Stimulated activated naive CD4-positive, alpha-beta T cell treated with Interleukin-2 at 50 U/mL for 16 hours (primary cell): ENCODE measurements at places on chromosomes 2 and 18.

DNA sequence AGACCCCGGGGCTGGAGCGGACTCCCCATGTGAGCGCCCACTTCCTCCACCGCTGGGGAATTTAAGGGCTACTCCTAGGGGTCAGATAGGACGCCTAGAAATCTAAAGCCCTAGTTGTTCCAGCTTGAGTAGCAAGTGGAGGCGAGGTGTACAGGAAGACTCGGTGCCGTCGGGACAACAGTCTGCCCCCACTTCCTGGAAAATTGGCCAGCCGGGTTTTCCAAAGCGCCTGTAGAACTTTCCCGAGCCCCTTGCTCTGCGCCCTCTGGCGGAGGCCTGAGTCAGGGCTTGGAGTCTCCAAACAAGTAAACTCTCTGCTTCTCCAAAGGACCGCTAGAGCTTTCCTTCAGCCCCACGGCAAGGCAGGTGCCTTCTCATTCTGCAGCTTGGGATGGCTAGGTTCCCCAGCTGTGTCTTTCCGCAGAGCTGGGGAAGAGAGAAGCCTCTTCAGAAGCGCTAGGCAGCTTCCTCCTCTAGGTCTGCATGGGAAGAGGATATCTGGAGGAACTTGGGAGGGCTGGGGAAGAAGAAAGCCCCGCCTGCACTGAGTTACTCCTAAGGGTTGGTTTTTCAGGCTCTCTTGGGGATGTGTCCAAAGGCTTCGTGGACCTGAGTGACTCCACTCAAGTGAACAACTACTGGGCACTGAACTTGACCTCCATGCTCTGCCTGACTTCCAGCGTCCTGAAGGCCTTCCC lies 681 bp downstream of the SPR start:
- peak; percentile 53 for DNase-seq

- DNase-seq, result no peak
Observed at GRCh38 chr2:39736640-39737039, 42.4 kb downstream of the THUMPD2 start.

DNA sequence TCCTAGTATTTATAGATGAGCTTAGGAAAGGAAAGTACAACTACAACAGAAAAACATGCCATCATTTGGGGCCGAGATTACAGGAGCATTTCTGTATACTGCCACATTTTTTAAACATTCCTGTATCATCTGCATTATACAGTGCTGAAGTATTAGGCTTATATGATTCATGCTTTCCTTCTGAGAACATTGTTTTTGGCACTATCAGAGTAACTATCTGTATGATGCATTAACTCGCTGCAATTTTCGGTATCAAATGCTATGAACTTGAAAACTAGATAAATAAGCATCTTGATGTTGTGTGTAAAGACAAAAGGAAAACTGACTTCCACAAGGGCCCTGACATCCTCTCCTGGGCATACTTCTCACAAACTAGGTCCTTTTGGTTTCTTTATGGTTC lies 102.0 kb downstream of the RIT2 start:
- no peak for DNase-seq

DNA sequence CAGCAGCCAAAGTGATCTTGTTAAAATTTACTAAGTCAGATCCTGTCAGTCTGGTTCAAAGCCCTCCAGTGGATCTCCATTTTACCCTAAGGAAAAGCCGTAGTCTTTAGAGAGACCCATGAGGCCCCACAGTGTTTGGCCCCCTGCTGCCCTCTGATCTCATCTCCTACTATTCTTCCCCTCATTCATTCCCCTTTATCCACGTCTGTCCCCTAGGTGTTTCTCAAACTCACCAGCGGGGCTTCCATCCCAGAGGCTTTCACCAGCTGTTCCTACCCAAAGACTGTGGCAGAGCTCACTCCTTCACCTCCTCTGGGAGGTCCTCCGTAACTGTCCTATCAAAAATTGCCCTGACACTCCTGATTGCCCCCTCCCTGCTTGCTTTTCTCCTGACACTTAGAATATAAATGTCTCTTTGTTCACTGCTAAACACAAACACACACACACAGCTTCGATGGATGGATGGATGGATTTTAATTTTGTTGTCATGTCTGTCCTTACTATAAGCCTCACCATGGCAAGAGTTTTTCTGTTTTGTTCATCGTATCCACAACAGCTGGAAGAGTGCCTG lies 26.1 kb downstream of the LIMS1 start:
- no peak for DNase-seq

- no peak for DNase-seq
Observed at GRCh38 chr2:143758629-143759330, 629.6 kb downstream of the ARHGAP15 start.

GRCh38 chr2:122929347-122929746 lies 1095.7 kb upstream of the CNTNAP5 start:
- no peak for DNase-seq

DNA sequence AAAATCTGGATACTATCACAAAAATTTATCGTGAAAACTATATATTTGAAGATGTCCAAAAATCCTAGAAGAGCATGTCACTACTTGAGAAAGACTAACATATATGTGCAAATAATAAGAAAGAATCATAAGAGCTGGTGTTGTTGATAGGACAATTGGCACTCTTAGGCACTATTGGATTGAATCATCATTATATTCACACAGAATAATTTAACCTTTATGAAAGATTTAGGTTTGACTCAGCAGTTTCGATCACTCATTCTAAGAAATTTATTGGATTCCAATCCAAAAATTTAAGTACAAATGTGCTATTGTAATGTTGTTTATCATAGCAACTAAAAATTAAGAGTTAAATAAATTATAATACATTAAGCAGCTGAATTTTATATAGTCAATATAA lies 503.6 kb downstream of the SPAG16 start:
- DNase-seq, result no peak

DNA sequence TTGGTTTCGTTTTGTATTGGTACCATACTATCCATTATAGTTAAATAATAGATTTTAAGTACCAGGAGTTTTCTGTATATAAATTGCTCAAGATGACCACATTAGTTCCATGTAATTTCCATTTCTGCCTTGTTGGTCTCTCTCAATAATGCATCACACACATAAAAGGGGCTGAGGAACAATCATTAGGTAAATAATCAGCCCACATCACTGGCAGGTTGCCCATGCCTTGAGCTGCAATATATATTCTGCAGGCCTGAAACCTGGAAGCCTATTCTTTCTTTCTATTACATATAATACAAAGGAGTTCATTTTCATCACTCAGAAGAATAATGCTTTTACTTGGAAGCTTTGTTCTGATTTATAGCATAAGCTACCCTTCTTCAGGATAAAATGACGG lies 616.1 kb upstream of the PKDCC start:
- DNase-seq, result no peak

- DNase-seq, result peak; percentile 60
Observed at GRCh38 chr2:205925373-205926337, 160.3 kb downstream of the INO80D start.

DNA sequence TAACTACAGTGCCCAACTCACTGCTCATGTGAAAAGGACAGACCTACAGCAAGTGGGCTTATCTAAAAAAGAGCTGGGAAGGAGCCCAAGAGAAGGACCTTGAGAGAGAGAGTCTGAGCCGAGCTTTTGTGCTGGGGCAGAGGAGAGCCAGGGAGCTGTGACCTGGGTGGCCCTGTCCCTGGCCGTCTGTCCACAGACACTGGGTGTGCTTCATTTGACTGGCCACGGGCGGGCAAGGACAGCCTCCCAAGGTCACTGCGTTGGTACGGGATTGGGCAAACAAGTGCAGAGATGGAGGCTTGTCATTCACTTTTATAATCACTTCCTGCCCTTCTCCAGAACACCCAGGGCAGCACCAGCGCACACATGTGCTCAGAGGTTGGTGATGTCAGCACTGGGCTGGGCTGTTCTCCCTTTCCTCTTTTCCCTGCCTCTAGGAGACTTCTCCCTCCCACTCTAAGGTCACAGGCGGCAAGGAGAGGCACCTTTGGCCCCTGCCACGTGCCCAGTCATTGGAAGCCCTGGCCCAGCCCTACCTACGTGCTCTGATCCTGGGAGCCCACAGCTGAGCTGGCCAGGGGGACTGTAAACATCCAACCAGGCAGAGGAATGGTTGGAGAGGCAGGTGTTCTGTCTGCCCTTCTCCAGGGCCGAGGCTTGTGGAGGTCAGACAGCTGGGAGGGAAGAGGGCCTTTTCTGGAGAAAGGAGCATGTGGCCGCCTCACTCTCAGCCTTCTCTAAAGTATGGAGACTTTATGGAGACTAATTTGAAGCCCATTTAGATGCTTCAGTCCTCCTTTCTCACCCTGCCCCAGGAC lies 6.4 kb upstream of the PSD4 start:
- peak; percentile 30 for DNase-seq

GRCh38 chr2:118095610-118096009 lies 7.3 kb downstream of the INSIG2 start:
- no peak for DNase-seq

GRCh38 chr2:39949131-39949530 lies 170.1 kb upstream of the THUMPD2 start:
- DNase-seq, result no peak

DNA sequence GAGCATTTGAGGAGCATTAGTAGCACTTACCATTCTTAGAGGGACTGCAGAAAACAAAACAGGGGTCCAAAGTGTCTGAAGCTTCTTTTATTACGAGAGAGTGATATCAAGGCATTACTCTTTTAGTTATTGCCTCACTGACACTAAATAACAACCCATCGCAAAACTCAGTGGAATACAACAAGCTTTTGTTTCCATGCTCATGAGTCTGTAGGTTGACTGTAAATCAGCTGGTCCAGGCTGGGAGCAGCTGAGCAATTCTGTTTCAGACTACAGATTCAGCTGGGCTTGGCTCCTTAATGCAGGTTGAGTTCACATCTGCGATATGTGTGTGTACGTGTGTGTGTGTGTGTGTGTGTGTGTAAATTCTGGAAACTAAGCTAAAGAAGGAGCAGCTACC lies 501.8 kb upstream of the PKDCC start:
- DNase-seq, result no peak

- peak; percentile 7 for DNase-seq
Observed at GRCh38 chr2:204544961-204545860, at the start of gene PARD3B. Gene PARD3B (plus strand): TSS chr2:204545475. CDS start chr2:204546000, 525 bp downstream.

DNA sequence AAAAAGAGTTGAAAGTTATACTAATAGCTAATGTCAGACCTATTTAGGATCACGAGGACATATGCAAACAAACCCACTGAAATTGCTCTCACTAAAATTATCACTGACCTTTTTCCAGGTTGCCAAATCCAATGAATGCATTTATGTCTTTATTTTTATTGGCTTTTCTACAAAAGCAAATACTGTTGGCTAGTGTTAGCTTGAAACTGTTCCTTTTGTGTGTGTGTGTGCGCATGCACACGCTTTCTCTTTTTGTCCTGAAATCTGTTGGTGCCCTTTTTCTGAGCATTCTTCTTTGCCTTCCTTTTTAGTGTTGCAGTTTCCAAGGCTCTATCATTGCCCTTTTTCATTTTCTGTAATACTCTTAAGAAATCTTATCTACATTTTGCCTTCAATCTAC lies 1269.2 kb downstream of the LRP1B start:
- no peak for DNase-seq

- DNase-seq, result no peak
Observed at GRCh38 chr18:57649556-57650500, 28.2 kb upstream of the NARS1 start.

GRCh38 chr2:17059458-17059857 lies 393.8 kb upstream of the CYRIA start:
- DNase-seq, result no peak

DNA sequence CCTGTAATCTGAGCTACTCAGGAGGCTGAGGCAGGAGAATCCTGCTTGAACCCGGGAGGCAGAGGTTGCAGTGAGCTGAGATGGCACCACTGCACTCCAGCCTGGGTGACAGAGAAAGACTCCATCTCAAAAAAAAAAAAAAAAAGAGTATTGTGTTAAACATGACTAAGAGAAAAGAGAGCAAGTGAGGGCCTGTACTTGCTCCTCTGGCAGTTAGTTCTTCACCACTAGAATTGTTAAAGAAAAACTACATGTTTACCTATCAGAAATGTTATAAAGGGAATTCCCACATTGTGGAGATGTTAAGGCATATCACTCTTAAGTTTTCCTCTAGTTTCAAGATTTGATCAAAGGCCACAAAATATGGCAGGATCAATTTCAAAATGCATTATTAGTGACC lies 75.4 kb upstream of the LRATD1 start:
- DNase-seq, result no peak

GRCh38 chr2:241982706-241983570 lies 113.4 kb downstream of the RTP5 start:
- DNase-seq, result no peak

GRCh38 chr18:27964811-27965210 lies 212.1 kb downstream of the CDH2 start:
- no peak for DNase-seq
